Activated CD4-positive, alpha-beta memory T cell treated with anti-CD3 and anti-CD28 coated beads for 36 hours (primary cell): ENCODE measurements at places on chromosomes 7 and 10. TPM values are rescaled to one million over a fixed set of nuclear protein-coding genes. Genes with fewer than 3 reads are reported as not detected.

Gene NUDT13
- 1.0 TPM for total RNA-seq

Gene CALN1
- not detected for total RNA-seq

Gene NEBL
- total RNA-seq = not detected

Gene RADIL
- 0.19 TPM for total RNA-seq

Gene ANXA8
- total RNA-seq = not detected

Gene ACSM6
- total RNA-seq = not detected

- DNase-seq = no peak
These were observed 297.8 kb downstream of the RPS24 start for GRCh38 chr10:78331391-78331922.

DNA sequence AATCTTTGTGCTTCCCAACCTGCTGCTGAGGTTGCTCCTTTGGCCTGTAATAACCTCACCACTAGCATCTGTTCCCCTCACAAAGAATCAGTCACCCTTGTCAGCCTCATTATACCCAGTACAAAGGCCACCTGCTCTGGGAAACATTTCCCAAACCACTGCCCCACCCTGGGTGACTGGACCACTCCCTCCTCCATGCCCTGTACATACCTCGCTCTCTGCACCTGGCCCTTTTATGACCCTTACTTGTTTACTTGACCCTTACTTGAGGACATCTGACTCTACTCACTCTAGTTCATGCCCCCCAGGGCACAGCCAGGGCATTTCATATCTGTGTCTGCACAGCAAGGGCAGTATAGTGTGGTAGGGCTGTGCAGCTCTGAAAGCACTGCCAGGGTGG is 21.4 kb upstream of the AOC1 start:
- no peak for DNase-seq

GRCh38 chr7:124893140-124893827 is 36.3 kb downstream of the POT1 start:
- no peak for DNase-seq

GRCh38 chr7:1593091-1593866 is 23.4 kb upstream of the PSMG3 start:
- peak; percentile 30 for DNase-seq

DNA sequence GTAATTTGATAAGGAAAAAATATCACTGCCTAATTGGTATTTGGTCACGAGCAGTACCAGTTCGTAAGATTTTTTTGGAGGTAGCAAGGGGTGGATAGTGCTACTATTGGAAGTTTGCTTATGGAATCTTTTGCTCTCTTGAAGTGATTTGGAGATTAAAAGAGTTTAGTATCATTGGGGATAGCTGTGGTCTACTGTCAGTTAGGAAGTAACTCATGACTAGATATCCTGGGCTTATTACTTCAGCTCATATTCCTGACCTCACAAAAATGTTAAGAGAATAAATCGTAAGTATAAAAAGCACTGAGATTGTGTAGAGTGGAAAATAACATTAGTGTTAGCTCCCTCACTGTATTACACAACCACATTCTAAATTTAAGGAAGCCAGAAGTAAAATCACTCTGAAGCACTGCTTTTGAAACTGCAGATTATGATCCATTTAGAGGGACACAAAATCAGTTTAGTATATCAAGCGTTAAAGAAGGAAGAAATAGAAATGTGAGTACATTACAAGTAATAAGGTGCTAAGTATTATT is 22.6 kb downstream of the SGPL1 start:
- no peak for DNase-seq

DNA sequence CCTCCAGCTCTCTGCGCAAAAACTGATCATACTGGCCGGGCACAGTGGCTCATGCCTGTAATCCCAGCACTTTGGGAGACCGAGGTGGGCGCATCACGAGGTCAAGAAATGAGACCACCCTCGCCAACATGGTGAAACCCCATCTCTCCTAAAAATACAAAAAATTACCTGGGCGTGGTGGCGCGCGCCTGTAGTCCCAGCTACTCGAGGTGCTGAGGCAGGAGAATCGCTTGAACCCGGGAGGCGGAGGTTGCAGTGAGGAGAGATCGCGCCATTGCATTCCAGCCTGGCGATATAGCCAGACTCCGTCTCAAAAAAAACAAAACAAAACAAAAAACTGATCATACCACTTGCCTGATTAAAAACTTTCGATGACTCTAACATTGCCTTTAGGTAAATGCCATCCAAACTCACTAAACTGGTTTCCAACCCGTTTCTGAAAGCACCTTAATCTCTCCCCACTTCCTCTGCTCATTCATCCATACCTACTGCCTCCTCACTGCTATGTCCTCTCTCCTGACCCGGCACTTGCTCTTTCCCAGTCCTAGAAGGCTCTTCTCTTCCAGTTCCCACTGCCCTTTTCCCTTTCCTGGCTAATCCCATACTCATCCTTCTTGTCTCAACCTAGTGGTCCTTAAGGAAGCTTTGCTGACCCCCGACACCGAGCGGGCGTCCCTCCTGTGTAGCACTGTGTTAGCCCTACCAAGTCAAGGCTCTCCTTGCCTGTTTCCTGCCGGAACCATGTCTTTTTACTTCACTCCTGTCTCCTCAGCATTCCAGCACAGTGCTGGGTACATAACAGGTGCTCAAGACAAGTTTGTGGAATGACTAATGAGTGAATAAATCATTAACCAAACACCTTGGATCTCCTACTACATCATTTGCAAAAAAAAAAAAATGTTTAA is 686 bp upstream of the MIOS start:
- no peak for DNase-seq

DNA sequence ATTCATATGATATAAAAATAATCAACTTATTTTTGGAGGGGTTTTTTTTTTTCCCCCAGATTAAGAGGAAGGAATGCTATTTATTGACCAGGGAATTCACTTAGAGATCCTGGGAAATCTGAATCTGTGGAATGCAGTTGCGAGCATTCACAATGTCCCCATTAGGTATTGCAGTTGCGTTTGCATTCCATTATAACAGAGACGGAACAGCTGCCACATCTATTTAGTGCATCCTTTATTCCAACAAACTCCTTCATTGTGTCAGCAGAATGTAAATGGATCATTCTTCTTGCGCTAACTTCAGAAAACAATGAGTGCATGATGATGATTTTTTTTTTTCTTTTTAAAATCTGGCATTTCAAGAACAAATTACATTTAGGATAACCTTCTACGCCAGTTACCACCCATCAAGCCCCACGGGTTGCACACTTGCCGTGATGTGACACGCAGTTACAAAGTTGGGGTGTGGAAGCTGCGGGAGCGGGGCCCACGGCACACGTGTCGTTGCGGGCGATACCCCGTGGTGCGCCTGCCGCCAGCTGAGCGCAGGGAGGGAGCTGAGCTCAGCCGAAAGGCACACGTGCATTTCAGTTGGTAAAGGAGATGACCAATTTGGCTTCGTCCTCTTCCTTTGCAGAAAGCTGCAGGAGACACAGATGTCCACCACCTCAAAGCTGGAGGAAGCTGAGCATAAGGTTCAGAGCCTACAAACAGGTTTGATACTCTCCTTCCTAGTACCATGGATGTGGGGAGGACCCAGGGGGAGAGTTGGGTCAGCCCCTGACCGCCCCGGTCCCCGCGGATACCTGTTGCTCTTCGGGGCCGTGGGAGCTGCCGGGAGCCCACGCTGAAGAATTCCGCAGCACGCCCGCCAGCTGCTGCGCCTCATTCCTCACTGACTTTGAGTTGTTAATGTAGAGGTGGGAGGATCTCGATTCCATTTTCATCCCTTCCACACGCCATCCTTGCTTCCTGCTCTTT is 175.3 kb upstream of the SH2B2 start:
- no peak for DNase-seq

DNA sequence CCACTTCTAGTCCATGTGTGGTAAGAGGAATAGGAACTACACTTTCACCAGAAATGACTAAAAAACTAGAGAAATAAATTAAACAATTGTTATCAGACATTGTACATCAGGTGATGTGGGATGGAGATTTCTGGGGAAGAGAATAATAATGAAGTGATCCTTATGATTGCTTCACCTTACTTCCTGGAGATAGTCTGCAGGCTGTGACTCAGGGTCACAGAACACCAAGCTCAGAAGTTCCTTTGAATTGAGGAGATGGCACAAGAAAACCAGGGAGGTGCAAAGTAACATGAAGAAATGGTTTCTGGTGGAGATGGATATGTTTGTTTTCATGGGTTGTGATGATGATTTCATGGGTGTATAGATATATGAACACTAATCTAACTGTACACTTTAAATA is 44.5 kb downstream of the ZWINT start:
- no peak for DNase-seq

- DNase-seq = peak; percentile 20
These were observed 686.9 kb upstream of the FOXK1 start for GRCh38 chr7:3995187-3995586.

- DNase-seq = no peak
These were observed 147.1 kb downstream of the NEURL1 start for GRCh38 chr10:103640436-103641181.

GRCh38 chr10:86401588-86402282 is 35.1 kb upstream of the GRID1 start:
- DNase-seq = peak; percentile 35
